ENCODE measurements at places on chromosomes 11 and 22.

DNA sequence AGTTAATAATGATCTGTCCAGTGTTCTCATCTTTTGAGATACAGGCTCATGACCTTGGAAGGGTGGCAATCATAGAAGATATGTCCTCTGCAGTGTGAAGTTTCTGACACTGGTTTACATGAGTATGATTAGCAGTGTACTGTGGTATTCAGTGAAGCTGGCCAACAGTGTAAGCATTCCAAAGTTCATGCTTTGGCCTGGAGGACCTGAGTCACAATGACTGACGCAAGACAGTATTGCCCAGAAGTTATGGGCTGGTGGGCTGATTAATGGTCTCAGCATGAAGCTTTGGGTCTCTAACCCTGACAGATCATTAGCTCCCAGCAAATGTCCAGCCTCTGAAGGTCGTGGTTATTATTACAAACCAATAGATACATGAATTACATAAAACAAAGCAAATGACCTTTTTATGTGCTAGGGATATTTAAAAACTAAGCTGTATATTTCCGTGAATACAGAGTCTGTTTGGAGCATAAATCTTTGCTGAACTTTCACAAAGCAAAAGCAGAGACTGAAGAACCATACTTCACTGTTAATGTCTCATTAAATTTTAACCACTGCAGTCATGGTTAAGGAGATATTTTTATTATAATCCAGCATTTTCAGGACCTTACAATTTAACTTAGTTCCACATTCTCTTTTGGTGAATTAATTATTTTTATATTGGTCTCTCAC is 28.3 kb upstream of the USP47 start:
- no peak for DNase-seq

GRCh38 chr11:28227460-28227859 is 119.3 kb downstream of the METTL15 start:
- DNase-seq = no peak

DNA sequence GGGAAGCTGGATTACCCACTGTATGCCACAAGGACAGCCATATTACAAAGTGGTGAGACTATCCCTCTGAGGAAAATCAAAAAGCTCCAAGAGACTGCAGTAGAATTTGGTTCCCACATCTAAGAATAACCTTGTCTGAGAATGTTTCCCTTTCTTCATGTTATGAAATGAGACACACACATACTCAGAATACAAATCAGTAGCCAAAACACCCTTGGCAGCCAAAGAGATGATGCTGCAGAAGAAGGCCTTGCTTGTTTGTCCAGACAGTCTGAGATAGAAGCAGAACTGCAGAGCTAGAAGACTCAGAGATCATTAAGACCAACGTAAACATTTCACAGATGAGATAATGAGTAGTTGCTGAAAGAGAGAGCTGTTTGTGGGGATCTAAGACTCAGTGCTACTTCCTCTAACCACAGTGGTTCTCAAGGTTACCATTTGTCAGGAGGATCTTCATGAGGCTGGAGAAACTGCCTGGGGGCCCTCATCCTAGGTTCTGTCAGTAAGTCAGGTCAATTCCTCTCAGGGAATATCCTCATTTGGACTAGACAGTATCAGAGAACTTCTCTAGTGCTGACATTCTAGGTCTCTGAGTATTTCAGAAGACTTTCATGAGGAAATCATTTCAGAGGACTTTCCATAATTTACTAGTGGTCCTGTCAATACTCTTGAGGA is 38.9 kb downstream of the RELT start:
- DNase-seq = no peak

DNA sequence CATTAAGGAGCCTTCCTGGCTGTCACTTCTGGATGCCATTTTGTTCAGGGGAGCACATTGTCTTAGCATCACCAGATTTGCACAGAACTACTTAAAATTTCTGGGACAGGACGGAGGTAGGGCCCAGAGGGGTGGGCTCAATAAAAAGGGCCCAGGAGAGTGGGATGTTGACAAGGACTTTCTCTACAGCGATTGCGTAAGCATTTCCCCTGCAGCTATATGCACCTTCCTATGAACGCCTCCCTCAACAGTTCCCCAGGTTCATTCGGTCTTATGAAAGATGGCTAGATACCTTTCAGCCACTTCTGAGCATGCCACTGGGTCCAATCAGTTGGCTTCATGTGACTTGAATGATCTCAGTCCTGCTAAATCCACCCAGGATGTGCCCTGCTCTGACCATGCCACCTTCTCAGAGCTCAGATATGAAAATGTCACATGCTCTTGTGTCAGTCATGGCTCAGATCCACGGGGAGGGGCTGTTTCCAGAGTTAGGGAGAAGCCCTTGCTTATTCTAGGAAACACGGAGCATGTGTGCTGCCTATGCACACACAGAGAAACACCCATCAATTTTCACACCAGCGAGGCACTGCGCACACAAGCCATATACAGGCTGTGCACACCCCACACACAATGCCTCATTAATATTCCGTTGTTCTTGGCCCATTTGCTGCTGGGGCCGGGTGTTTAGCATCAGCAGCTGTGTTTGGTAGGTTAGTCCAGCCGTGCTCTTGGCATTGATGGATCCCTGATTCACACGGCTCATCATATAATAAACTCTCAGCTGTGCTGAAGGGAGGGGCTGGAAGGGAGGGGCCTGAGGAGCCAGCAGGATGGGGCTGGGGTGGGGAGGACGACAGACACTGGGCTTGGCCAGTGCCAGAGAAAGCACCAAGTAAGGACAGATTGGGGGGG is 52.5 kb upstream of the NNMT start:
- DNase-seq = no peak

- no peak for DNase-seq
Observed at GRCh38 chr22:22371031-22371541, 126.5 kb downstream of the VPREB1 start.

Measured in urinary bladder (tissue), 4 donors.